ENCODE measurements at places on chromosomes 3 and 15.

DNA sequence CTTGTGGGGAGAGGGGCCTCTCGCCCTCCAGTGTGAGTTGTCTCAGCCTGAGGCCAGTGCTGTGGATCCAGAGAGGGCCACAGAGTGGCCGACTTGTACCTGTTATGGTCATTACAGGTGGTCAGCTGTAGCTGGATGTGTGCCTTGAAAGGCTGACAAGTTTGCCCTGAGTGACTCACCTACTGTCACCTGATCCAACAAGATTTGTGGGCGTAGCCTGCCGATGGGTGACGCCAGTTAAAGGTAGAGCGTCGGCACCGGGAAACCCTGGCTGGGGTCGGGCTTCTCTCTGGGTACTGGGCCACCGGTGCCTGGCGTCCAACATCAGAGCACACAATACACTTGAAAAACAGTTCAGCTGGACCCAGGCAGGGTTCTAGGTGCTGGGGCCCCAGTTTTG lies 2.8 kb upstream of the ISG20 start:
- peak; percentile 63 for DNase-seq

DNA sequence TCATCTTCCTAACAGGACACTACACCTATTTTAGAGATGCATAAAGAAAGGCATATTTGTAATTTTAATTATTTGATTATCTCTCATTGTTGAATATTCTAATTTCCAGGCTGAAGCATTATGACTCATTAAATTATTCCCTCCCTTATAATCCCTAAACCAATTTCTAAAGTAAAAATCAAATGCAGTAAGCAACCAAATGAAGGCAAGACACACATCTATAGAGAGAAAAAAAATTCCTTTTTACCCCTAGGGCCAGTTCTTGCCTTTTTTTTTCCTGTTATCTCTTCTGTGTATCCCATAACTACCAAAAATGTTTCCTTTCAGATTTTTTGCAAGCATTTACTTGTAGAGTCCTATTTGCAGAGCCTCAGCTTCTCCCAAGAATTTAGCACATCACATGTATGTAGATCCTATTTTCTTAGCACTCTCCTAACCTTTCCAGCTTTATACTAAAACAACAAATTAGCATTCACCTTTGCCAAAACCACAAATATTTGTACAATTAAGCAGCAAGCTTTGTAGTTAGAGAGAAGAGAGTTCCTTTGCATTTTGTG lies 177.9 kb downstream of the SATB1 start:
- no peak for DNase-seq

DNA sequence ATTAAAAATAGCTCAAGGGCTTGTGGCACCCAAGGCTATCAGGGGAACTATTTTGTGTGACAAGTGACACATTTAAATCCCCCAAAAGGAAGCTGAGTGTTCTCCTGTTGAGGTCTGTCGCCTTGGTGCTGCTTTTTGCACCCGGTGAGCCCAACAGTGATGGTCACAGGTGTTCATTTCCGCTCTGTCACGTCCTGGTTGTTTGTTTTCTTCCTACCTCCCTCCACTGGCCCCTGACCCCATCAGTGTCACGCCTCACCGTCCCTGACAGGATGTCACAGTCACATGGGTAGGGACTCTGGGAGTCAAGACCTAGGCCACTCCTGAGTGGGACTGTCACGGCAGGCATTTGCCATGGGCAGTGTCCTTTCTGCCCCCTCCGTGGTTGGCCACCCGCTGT lies 11.2 kb downstream of the SLCO3A1 start:
- DNase-seq: no peak

GRCh38 chr15:38242055-38242454 lies 10.6 kb upstream of the SPRED1 start:
- no peak for DNase-seq

DNA sequence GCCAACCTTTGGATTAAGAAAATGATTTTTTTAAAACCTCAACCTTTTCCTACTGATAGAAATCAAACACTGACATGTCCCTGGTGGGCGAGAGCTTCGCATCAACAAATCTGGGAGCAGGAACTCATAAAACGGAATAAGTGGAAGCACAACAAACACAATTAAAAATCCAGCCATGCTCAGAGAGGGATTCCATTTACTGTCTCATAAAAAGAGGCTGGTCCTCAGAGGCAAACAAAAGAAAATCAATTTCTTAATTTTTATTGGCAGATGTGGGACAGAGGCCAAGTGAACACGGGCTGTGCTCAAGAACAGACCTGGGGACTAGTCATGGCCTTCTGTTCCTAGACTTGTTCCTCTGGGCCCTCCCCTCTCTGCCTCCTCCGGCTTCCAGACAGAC lies 214.5 kb downstream of the NTRK3 start:
- no peak for DNase-seq

- no peak for DNase-seq
Measured at GRCh38 chr3:161540594-161540993, 44.0 kb downstream of the OTOL1 start.

DNA sequence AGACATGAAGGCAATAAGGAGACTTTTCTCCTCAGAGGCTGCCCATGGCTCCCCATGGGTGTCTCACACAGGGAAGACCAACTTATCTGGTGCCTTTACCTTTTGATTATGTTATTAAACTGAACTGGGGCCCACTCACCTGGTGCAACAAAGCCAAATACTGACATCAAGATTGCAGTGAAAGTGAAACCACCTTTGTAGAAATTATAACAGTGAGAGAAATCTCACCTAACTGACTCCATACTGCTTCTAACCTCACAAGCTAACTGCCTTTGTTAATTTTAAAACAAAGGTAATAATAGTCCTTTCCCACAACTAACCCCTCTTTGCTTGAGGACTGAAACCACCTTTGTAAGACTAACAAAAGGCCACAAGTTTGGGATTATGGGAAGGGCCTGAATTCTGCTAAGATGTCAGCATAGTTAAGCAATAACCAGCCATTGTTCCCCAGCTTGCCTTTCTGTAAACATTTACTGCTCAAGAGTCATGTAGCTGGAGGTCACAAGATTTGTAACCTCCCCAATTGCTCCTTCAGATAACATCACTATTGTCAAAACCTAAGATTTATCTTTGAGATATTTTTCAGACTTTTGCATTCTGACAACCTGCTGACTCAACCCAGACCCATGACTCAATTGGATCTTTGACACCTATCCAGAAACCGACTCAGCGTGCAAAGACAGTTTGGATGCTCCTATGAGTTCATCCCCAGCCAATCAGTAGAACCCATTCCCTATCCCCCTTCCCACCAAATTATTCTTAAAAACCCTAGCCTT lies 420.3 kb upstream of the CFAP20DC start:
- no peak for DNase-seq

DNA sequence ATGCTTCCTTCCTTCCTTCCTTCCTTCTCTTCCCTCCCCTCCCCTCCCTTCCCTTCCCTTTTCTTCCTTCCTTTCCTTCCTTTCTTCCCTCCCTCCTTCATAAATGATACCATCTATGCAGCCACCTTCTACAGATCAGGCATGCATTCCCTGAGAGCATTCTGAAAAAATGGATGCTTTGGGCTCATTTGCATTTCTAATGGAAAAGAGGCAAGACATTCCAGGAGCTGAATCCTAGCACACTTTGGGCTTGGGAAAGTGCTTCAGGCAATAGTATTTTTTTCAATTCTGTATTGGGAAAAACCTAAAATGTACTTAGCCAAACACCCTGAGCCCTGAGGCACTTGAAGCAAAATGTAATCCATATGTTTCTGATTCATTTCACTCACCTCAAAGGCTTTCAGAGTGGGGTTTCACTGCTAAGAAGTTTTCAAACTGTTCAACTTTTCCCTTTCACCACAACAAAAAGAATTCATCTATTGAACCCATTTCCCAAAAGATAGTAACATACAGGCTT lies 220.1 kb upstream of the RORA start:
- DNase-seq: no peak

- DNase-seq: peak; percentile 77
Measured at GRCh38 chr3:83934192-83935021, 1024.4 kb upstream of the CADM2 start.

GRCh38 chr15:59143281-59143680 lies 38.3 kb downstream of the CCNB2 start:
- no peak for DNase-seq

DNA sequence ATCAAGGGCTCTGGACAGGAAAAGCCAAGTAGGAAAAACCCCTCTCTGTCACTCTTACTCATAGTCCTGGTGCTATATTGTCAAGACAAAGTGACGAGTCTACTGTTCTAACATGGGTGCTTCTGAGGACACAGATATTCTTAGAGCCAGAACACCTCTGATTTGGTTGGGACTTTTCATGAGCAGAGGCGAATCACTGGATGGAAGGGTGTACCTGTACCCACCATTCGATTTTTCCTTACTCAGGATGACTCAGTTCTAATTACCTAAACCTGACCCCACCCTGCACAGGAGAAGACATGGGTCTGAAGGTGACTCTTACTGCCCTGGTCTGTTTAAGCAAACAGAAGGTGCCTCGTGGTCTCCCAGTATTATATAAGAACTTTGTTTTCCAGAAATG lies 58.5 kb downstream of the ABCC5 start:
- peak; percentile 62 for DNase-seq

GRCh38 chr15:92669432-92669831 lies 13.9 kb upstream of the FAM174B start:
- DNase-seq: no peak

DNA sequence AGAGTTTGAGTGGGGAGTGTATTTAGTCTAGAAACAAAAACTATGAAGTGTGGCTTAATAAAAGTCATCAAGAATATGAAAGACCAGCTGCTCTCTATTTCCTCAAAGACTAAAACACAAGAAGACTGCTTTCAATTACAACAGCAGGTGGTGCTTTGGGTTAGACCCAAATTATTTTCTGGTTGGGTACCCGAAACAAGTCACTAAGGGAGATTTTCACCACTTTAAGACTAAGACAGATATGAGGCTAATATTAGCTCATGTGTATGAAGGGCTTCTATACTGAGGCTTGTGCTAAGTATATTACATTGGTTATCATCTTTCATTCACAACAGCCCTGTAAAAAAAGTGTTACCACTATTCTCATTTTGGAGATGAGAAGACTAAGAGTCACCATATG lies 43.1 kb downstream of the COL8A1 start:
- no peak for DNase-seq

- DNase-seq: no peak
Measured at GRCh38 chr15:51692154-51692553, 10.9 kb downstream of the SCG3 start.

- no peak for DNase-seq
Measured at GRCh38 chr15:63365273-63365680, 16.4 kb downstream of the CA12 start.

DNA sequence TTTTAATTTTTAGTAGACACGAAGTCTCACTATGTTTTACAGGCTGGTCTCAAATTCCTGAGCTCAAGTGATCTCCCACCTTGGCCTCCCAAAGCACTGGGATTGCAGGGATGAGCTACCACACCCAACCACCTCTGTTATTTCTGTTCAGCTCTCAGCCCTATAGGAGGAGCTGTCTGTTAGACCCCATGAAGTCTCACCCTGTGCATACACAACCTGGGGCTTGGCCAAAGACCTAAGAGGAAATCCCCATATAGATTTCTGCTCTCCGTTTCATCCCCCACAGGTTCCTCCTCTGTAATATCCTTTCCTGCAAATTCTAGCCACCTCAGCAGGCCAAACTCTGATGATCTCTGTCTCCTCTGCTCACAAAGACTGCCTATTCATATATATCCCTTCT lies 56.6 kb upstream of the CTDSPL2 start:
- DNase-seq: no peak

DNA sequence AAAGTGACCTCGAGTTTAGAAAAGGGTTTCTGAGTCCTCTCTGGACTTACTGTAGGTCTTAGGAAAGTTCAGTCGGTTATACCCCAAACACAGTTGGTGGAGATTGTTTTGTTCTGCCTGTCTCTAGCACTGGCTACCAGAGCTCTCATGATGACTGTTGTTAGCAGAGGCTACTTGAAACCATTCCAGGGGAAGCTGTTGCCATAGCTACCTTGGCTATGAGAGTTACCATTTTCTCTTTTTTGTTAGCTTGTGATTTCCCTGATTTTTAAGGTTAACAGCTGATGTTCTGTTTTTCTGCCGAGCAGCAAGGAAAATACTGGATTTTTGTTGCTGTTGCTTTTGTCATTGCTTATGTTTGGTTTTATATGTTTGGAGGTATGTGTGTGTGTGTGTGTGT lies 26.7 kb downstream of the ABHD2 start:
- DNase-seq: no peak

- no peak for DNase-seq
Measured at GRCh38 chr3:43288366-43288765, 2.0 kb downstream of the SNRK start.

DNA sequence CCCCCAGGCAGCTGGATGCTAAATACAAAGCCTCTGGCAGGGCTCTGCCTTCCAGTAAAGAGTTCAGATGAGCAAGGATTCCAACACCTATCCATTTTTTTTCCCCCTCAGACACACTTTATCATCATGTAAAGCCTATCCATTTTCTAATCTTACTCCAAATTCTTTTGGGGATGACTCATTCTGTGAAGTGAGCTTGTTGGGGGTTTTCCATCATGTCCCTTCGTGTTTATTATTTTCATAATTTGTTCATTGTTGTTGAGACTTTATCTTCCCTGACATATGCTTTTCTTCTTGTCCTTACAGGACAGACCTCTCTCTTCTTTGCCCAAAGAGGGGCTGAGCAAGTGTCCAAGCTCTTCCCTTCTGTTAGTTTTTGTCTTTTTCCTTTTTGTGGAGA lies 34.7 kb upstream of the SH3BP5 start:
- no peak for DNase-seq

GRCh38 chr3:14632442-14632930 lies 19.1 kb upstream of the CCDC174 start:
- DNase-seq: no peak

DNA sequence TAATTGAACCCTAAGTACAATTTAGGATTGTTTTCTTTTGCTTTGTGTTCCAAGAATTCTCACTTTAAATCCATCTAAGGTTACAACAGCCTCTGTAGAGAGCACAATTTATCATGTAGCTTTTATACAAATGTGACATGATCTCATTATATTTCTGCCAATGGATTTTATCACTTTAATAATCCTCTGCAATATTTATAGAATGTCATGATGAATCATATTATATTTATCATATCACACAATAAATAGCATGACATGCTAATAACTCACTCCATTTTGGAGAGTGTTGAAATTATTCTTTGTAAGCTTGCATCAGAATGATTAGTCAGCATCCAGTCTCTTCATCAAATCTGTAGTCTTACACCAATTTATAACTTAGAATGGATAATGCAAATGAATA lies 280.6 kb upstream of the ZNF717 start:
- DNase-seq: no peak

DNA sequence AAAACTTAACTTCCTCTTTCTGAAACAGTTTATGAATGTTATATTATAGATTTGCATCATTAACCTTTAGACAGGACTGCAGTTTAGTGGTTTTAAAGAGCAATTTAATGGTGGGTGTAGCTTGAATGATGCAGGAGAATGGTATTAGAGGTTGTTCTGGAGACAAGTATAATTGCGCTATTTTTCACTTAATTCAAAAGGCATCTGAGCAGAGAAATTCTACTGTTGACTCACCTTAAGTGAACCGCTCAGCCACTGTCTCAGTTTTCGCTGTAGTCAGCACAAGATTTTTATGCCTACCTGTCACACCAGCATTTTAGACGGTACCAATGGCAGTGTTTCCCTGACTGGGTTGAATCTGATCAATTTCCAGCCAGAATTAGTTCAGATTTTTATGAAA lies 348.8 kb upstream of the DCBLD2 start:
- DNase-seq: no peak
